Activated naive CD4-positive, alpha-beta T cell treated with Interleukin-2 at 50 U/mL for 16 hours (primary cell): ENCODE measurements at places on chromosomes 13 and 19.

DNA sequence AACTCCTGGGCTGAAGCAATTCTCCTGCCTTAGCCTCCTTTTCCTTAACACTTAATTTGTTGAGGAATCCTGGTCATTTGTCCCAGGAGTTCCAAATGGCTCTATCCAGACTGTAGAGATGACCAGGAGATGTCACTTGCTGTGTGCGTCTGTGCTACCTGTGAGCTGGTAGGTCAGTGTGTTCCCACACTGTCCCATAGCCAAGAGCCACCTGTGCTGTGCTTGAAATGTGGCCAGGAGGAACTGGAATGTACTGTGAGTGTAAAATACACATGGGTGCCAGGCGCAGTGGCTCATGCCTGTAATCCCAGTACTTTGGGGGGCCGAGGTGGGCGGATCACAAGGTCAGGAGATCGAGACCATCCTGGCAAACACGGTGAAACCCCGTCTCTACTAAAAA lies 29.4 kb upstream of the KDM4B start:
- DNase-seq = no peak

DNA sequence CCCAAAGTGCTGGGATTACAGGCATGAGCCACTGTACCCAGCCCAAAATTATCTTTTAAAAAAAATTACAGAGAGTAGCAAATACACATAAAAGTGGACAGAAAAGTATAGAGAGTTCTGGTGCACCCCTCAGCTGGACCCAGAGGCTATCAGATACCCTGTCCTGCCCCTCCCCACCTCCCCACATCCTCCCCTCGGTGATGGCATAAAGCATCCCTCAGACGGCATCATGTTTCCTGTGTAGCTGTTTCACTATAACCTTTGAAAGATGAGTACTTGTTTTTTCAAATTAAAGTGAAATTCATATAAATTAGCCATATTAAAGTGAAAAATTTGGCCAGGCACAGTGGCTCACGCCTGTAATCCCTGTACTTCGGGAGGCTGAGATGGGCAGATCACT lies 20.1 kb downstream of the SLC27A1 start:
- DNase-seq = peak; percentile 18

GRCh38 chr13:99871249-99871898 lies 100.2 kb downstream of the ZIC5 start:
- DNase-seq = no peak

DNA sequence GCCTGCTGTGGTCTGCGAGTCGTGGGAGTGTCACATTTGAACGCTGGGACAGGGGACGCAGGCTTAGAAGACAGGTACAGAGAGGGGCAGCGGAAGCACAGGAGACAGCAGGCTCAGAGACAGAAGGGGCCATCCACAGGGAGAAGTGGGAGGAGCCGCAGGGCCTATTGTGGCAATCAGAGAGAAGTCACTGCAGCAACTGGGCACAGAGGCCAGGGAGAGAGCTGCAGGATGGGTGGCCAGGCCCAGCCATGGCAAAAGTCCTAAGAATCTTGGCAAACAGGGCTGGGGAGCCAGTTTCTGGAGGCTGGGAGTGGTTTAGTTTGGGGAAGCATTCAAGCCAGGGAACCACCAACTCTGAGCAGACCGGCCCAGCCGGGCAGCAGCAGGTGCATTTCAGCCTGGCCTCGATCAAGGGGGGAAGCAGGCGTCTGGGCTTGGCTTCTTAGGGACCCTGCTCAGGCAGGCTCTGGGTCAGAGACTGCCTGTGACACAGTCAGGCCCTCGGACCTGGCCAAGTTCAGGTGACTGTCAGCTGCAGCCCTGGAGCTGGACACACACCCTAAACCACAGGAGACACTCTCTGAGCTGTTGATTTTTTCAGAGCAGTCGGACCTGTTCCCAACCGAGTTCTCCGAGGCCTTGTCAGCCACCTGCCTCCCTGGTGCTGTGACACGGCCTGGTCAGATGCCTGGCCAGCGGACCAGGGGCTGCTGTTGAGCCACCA lies 11.8 kb downstream of the SH3GL1 start:
- DNase-seq = no peak

DNA sequence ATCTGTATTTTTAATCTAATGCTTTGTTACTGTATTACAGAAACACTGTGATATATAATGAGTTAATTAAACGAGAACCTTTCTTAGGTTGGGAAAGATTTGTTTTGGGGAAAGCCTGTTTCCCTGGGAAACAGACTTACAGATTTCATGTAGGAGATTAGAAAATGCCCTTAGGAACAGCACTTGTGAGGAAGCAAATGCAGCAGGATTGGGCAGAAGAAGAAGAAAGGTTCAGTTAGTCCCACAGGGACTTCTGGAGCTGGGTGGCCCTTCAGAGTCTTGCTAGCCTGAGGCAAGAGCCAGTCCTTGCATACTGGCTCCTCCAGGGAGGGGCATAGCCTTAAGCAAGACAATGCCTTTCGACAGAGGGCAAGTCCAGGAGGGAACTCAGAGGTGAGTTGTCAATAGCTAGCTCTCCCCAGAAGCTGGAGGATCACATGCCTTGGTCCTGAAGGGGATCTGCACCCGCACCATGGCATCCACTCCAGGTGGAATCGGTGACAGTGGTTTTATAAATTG lies 36.8 kb downstream of the N4BP2L1 start:
- DNase-seq = no peak

- no peak for DNase-seq
Measured at GRCh38 chr19:7393939-7394730, 45.4 kb downstream of the ARHGEF18 start.

- DNase-seq = no peak
Measured at GRCh38 chr13:73782450-73783449, 351.5 kb downstream of the KLF12 start.

DNA sequence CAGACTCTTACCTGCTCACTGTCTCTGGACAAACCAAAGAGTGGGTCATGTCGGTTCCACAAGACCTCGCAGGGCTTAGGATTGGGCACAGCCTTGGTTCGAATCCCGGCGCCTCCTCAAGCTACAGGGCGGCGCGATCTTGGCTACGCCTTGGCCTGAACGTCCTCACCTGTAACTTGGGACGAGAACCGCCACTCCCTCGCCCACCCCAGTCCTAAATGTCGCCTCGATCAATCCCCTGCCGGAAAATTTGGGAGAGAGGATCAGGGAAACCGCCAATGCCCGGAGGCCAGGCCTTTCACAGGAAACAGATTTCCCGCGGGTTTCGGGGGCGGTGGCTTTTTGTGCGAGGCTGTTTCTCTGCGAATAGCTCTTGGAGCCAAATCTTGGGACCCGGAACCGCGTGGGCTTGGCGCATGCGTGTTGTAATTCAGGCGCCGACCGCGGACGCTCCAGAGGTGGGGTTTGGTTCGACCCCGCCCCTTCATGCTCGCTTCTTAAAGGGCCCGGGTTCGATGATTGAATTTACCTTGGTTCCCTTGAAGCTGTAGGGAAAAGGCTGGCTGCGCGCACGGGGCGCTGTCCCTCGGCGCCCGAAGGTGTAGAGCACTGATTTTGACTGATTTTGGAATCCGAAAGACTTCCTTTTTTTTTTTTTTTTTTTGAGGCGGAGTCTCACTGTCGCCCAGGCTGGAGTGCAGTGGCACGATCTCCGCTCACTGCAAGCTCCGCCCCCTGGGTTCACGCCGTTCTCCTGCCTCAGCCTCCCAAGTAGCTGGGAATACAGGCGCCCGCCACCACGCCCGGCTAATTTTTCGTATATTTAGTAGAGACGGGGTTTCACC lies at the start of gene NR2C2AP:
Gene NR2C2AP, minus strand, starts transcription at position 403 of the 845 bp plus-strand sequence. Its CDS starts 354 bp downstream, at position 49.
- peak; percentile 94 for DNase-seq

DNA sequence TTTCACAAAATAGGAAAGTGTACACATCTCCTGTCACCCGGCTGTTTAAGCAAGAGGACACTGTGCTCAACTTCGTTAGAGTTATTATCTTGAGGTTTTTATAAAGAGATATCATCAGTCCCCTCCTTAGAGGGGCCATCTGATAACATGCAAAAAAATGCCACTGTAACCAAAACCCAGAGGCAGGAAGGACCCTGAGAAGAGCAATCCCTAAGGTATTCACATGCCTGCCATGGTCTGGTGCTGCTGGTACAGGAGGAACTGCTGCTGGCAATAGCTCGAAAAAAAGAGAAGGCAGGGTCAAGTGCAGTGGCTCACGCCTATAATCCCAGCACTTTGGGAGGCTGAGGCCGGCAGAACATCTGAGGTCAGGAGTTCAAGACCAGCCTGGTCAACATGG lies 12.8 kb upstream of the CEACAM3 start:
- no peak for DNase-seq

GRCh38 chr13:30802501-30802900 lies 67.2 kb downstream of the ALOX5AP start:
- no peak for DNase-seq

- no peak for DNase-seq
Measured at GRCh38 chr13:111384441-111385182, 64.2 kb downstream of the TEX29 start.
